ENCODE measurements at places on chromosomes 12 and 14.
A peak's percentile ranks its signal among the peaks of the same experiment; 100 is the strongest.

DNA sequence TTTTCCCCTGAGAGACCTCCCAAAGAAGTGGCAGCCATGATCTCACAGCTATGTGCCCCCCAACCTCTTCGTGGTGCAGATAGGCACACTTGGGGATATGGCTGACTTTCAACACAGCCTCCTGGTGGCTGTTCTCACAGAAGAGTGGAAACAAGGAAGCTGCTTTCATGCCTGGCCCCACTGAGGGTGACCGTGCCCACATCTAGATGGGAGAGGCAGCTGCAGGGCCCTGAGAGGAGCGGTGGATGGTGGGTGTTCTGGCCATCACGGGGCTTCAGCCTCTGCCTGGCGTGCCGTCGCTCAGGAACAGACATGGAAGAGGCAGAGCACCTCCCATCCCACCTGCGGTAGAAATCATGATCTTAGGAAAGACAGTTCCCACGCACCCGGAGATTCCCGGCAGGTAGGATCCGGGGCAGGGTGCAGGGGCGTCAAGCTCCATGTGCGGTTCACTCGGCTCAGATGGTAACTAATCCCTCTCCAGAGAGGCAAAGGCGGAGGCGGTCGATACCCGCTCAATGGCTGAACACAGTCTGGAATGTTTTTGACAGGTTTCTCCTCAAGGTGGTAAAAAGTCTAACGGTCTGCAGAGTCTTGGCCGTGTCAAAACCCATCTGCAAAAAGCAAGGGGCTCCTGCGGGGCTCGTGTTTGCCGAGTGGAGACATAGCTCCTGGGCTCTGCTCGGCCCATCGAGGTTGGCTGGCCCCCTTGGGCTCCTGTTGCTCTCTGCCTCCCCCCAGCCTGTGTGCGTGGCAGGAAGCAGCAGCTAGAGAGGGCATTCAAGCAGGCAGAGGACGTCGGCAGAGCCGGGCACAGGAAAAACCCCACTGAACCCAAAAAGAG lies 225.2 kb upstream of the RTL1 start:
- peak; percentile 24 for DNase-seq
- no peaks in the 10 kb centered on the region for H3K4me1 ChIP-seq
- H3K27me3 ChIP-seq = no peaks in the 10 kb centered on the region
- H3K27ac ChIP-seq = no peak overlapping the region

GRCh38 chr12:105622220-105622619 lies 291.7 kb downstream of the C12orf75 start:
- H3K36me3 ChIP-seq = no peaks in the 10 kb centered on the region
- no peaks in the 10 kb centered on the region for H3K4me1 ChIP-seq
- H3K4me3 ChIP-seq = no peak overlapping the region
- H3K27me3 ChIP-seq = no peaks in the 10 kb centered on the region
- no peak for DNase-seq

GRCh38 chr12:22066310-22066709 lies 20.3 kb downstream of the CMAS start:
- H3K27ac ChIP-seq = no peak overlapping the region
- no peaks in the 10 kb centered on the region for H3K27me3 ChIP-seq
- H3K36me3 ChIP-seq = no peaks in the 10 kb centered on the region
- no peak for DNase-seq
- H3K4me1 ChIP-seq = no peaks in the 10 kb centered on the region

DNA sequence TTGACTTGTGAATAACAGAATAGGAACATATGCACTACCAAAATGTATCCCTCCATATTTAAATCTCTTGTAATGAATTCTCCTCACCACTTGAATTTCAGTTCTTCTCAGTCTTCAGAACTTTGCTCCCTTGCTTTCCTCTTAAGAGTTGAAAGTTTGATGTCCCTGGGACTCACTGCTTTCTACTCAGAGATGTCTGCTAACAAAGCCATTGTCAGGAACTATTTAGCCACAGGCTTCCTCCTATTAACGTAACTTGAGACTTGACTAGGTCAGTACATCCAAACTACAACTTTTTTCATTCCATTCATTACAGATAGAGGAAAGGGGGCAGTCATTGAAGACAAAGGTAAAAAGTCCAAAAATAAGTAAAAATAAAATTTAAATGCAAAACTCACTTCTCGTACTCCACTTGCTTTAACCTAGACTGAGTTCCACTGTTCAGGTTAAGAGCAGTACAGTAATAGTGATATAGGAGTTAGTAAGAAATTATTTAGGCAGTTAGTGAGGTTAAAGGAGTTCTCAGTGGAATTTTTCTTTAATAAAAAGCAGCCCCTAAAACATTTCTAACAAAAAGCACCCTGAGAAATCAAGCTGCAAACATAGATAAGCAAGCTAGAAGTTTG lies 364.2 kb downstream of the SOX5 start:
- no peak overlapping the region for H3K27ac ChIP-seq
- no peaks in the 10 kb centered on the region for H3K36me3 ChIP-seq
- no peak overlapping the region for H3K4me3 ChIP-seq
- H3K27me3 ChIP-seq = no peaks in the 10 kb centered on the region
- DNase-seq = no peak

DNA sequence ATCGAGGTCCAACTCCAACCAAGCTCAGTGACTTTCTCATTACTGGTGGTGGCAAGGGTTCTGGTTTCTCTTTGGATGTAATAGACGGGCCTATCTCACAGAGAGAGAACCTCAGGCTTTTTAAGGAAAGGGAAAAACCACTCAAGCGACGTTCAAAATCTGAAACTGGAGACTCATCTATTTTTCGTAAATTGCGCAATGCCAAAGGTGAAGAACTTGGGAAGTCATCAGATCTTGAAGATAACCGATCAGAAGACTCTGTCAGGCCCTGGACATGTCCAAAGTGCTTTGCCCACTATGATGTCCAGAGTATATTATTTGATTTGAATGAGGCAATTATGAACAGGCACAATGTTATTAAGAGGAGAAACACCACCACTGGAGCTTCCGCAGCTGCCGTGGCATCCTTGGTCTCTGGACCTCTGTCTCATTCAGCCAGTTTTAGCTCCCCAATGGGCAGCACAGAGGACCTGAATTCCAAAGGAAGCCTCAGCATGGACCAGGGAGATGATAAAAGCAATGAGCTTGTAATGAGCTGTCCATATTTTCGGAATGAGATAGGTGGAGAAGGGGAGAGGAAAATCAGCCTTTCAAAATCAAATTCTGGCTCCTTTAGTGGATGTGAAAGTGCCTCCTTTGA lies 343.5 kb upstream of the RGS6 start:
- H3K4me3 ChIP-seq = no peak overlapping the region
- no peaks in the 10 kb centered on the region for H3K4me1 ChIP-seq
- no peak for DNase-seq
- H3K36me3 ChIP-seq = no peaks in the 10 kb centered on the region

DNA sequence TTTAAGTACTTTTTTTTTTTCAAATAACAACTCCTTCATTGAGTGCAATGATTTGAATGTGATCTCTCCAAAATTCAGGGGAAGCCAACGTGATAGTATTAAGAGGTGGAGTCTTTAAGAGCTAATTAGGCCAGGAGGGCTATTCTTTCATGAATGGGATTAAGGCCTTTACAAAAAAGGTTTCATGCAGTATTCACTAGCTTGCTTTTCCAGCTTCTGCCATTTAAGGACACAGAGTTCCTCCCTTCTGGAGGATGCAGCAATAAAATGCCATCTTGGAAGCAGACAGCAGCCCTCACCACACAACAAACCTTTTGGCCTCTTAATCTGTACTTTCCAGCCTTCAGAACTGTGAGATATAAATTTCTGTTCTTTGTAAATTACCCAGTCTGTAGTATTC lies 586.8 kb upstream of the LMO3 start:
- no peak for DNase-seq
- H3K4me1 ChIP-seq = no peaks in the 10 kb centered on the region
- H3K27me3 ChIP-seq = no peaks in the 10 kb centered on the region
- no peak overlapping the region for H3K27ac ChIP-seq
- H3K36me3 ChIP-seq = no peaks in the 10 kb centered on the region

GRCh38 chr14:42569227-42569626 lies 962.6 kb downstream of the LRFN5 start:
- H3K4me3 ChIP-seq = no peak overlapping the region
- H3K4me1 ChIP-seq = no peaks in the 10 kb centered on the region
- H3K36me3 ChIP-seq = no peaks in the 10 kb centered on the region
- H3K27me3 ChIP-seq = no peaks in the 10 kb centered on the region

DNA sequence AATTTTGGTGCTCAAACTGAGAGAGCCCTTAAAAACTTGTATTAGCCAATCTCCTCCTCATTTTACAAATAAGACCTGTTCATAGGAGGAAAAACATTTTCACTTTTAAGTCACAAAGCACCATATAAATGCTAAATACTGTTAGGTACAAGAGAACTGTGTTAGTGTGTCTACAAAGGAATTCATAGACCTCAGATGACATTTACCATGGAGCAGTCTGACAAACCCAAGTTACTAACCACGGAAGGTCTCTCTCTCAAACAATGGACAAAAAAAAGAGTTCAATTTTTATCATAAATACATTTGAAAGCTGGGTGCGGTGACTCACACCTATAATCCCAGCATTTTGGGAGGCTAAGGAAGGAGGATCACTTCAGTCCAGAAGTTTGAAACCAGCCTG lies 10.0 kb downstream of the SBNO1 start:
- no peak overlapping the region for H3K27ac ChIP-seq
- no peak overlapping the region for H3K4me3 ChIP-seq
- no peaks in the 10 kb centered on the region for H3K27me3 ChIP-seq
- peaks cover 10% of the 10 kb centered on the region for H3K4me1 ChIP-seq
- DNase-seq = no peak

DNA sequence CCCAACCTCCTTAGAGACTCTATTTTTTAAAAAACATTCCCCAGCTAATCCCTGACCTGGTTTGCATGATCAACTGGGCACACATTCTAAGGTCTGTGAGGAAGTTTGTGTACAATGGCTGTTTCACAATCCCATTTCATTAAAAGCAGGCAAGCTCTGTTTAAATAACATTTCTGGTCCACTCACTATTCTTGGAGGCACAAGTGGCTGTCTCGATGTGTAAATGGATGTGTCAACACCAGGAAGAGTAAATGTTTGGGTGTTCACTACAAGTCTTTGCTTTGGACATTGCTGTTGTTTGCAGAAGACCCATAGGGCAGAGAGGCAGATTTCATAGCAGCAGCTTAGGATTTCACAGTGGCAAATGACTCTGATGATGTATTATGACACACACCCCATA lies 98.3 kb downstream of the PDZRN4 start:
- H3K27me3 ChIP-seq = no peaks in the 10 kb centered on the region
- no peak for DNase-seq
- H3K36me3 ChIP-seq = no peaks in the 10 kb centered on the region
- H3K4me1 ChIP-seq = no peaks in the 10 kb centered on the region

DNA sequence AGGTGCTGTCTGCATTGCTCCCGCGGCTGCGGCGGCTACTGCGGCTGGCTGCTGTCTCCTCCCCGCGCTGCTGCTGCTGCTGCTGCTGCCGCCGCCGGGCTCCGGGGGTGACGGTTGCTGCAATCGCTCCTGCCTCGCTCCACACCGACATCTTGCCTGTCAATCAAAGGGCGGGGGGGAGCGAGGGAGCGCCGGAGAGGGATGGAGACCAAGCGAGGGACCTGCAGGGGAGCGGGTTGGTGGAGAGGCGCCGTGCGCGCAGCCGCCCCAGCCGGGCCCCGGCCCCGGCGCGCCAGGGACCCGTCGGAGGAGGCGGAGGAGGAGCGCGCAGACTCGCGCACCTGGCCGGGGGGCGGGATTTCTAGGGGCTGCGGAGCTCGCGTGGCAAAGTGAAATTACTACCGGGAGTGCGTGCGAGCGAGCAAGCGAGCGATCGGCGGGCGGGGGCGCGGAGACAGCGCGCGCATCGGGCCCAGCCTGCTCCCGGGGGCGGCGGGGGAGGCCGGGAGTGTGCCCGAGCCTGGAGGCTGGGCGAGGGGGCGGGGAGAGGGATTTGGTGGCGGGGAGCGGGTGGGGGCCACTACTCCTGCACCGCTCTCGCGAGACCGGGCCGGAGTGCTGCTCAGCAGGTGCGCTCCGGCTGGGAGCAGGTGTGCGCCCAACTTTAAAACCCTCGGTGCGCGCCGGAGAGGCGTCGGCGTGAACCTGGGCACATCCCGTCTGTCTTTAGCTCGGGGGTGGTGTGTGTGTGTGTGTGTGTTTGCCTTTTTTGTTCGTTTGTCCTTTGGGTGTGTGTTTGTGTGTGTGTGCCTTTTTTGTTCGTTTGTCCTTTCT lies at the start of gene KSR2:
Gene KSR2 (minus strand): TSS at position 165 of the 834 bp plus-strand sequence. CDS start 735 bp downstream, outside the sequence.
- peak within 1 kb of the TSS; percentile 32 for H3K4me3 ChIP-seq
- no peaks in the 10 kb centered on the region for H3K27me3 ChIP-seq
- DNase-seq = no peak
- H3K4me1 ChIP-seq = peaks cover 1% of the 10 kb centered on the region
- H3K27ac ChIP-seq = no peak within 1 kb of the TSS
- no peaks in the 10 kb centered on the region for H3K36me3 ChIP-seq

DNA sequence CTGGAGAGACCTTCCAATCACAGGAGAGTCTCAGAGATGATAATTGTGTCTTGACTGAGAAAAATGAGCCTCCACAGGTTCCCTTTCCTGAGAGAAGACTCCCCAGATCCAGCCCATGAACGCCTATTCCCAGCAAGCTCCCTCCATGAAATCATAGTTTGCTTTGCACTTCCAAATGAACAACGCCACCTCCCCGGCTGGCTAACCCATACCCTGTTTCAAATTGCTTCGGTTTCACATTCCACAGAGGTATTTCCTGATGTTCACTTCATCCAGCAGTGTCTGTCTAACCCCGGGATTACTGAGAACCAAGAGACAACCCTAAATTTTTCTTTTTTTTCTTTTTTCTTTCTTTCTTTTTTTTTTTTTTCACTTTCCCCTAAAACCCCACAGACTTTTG lies 124.1 kb upstream of the RFLNA start:
- DNase-seq = no peak
- H3K27me3 ChIP-seq = no peaks in the 10 kb centered on the region
- peaks cover 2% of the 10 kb centered on the region for H3K4me1 ChIP-seq
- no peaks in the 10 kb centered on the region for H3K36me3 ChIP-seq

GRCh38 chr14:104856869-104857860 lies 7.9 kb upstream of the CEP170B start:
- H3K27ac ChIP-seq = no peak overlapping the region
- H3K27me3 ChIP-seq = no peaks in the 10 kb centered on the region
- H3K4me3 ChIP-seq = no peak overlapping the region

- no peak overlapping the region for H3K4me3 ChIP-seq
- DNase-seq = no peak
- H3K36me3 ChIP-seq = no peaks in the 10 kb centered on the region
- H3K27me3 ChIP-seq = peaks cover 3% of the 10 kb centered on the region
- H3K27ac ChIP-seq = no peak overlapping the region
Measured at GRCh38 chr12:49093792-49094159, 825 bp downstream of the DHH start.

DNA sequence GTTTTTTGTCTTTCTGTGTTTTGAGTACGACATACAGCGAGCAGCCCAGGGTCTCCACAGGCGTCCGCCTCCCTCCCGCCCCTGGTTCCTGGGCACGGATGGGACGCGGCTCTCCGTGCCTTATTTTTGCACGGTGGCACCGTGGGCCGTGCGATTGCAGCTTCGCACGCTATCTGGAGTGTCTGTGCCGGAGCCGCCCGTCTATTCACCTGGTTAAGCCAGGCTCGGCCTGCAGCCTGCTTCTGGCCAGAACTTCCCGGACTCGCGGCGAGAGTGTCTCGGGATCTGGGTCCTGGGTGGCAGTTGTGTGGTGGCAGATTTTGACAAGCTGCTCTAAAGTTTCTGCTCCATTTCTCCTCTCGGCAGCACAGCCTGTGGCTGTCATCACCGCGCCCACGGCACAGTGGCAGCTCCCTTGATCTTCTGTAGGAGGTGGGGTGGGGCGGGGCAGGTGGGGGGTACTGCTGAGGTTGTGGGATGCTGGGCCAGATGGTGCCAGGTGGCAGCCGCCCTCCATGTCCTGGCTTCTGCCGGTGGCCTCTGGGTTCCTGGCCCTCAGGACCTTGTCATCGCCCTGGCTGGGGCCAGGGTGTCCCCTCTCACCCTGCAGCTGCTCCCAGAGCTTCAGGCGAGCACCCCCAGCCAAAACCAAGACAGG lies 2.9 kb downstream of the MMP17 start:
- peak overlapping the region; percentile 38 for H3K4me3 ChIP-seq
- H3K27ac ChIP-seq = peak overlapping the region; percentile 75
- peaks cover 8% of the 10 kb centered on the region for H3K4me1 ChIP-seq
- H3K36me3 ChIP-seq = no peaks in the 10 kb centered on the region
- peak; percentile 61 for DNase-seq
- no peaks in the 10 kb centered on the region for H3K27me3 ChIP-seq

Data from ovary (tissue), 10 donors.